ENCODE measurements at places on chromosomes 1 and 21.

GRCh38 chr1:25760122-25760719 lies 39.8 kb upstream of the SELENON start:
- DNase-seq: no peak

DNA sequence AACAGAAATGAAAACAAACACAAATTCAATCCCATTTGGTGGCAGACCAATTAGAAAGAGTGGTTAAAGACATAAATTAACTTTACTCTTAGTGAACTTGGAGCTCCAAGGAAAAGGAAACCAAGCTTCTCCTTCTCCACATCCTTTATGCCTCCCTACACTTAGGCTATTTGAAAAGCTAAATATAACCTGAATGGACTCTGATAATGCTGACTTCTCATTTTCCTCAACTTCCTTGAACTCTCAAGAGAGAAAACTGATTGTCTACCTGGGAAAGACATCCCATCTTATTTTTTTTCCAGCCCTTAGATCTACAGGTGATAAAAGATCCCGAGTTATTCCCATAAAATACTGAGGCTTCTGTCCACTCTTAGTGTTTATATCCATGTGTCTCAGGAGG lies 178.4 kb upstream of the SPAG17 start:
- DNase-seq: no peak

- DNase-seq: no peak
These were observed 10.7 kb downstream of the EPHX1 start for GRCh38 chr1:225820522-225821120.

DNA sequence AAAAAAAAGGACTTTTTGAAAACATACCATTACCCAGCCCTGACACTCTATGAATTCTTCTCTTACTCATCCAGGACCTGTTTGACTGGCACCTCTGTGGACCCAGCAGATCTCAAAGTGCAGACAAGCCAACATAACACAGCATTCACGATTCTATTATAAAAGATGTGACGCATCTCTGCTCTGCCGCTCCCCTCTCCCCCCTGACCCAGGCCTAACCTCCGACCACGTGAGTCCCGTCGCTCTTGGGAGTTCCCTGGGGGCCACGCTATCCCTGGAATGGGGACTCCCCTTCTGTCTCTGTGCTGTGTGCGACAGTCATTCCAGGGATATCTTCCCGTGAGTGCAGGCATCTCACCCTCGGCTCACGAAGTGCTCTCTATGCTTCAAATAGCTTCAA lies 21.1 kb downstream of the LRRC38 start:
- no peak for DNase-seq

- DNase-seq: no peak
These were observed 66.8 kb downstream of the VPS13D start for GRCh38 chr1:12296623-12297022.

- DNase-seq: no peak
These were observed 340.3 kb upstream of the SNX7 start for GRCh38 chr1:98321191-98321590.

DNA sequence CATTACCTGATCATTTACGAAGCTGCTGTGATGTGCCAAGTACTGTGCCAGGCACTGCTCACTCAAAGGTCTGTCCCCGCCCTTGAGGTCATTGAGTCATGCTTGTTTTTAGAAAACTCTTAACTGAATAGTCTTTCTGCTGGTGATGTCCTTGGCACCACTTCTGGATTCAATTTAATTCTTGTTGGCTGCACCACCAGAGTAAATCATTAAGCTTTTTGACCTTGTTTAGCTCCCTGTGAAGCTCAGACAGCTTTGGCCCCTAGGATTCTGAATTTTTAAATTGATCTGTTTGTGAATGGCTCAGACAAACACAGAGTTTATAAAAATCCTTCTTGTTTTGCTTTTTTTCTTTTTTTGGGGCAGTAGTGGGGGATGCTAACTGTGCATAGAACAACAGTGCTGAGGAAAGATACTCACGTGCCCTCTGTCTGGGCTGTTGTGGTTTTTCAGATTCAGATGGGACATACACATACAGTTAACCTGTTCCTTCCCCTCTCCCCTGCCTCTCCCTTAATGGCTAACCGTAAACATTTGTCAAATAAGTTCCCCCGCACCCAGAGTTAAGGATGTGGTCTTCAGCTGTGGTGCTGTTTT lies 67.6 kb downstream of the MTR start:
- no peak for DNase-seq
